ENCODE measurements at places on chromosomes 7 and 10.

GRCh38 chr10:33818343-33818742 lies 483.9 kb upstream of the NRP1 start:
- no peak for DNase-seq

DNA sequence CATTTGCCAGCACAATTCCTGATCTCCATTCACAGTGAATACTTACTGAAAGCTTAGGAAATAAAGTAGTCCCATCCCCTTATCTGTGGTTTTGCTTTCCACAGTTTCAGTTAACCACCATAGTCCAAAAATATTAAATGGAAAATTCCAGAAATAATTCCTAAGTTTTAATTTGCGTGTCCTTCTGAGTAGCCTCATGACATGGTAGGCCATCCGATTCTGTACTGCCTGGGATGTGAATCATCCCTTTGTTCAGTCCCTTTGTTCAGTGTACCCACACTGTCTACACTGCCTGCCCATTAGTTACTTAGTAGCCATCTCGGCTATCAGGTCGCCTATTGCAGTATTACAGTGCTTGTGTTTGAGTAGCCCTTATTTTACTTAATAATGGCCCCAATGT lies 14.2 kb downstream of the RAB11FIP2 start:
- DNase-seq = no peak

GRCh38 chr10:127892743-127893142 lies at the start of gene CLRN3:
CLRN3 (minus strand) TSS chr10:127892941; CDS start chr10:127892784, 157 bp downstream.
- DNase-seq = no peak

GRCh38 chr7:90706072-90706716 lies 110.1 kb downstream of the CDK14 start:
- DNase-seq = no peak

DNA sequence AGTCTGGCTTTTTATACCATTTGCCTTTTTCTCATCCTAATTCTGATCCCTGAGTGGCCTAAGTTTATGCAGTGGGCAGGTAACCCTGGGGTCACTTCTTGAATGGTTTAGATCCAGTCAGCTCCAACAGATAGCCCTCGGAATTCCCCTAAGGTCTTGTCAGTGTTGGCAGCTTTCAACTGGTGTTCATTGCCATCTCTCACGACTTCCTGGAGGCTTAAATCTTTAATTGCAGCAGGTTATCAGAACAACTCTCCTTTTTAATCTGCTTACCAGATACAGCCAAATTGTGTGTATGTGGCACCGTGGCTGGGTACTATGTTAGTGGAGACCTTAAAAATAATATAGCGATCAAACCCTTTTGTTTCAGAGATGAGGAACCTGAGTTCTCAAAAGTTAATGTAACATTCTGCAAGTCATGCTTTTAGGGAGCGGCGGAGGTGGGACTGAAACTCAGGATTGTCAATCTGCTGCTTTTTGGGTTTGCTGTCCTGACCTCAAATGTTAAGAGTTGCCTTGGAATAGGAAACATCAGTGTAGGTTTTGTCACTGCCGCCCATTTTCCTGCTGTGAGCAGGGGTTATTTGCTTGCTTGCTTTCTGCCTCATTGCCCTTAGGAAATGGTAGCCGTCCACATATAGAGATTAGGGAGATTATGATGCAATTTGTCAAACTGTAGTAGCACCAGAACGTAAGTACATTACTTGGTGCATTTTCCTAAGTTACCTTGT lies 818 bp downstream of the DLD start:
- no peak for DNase-seq

DNA sequence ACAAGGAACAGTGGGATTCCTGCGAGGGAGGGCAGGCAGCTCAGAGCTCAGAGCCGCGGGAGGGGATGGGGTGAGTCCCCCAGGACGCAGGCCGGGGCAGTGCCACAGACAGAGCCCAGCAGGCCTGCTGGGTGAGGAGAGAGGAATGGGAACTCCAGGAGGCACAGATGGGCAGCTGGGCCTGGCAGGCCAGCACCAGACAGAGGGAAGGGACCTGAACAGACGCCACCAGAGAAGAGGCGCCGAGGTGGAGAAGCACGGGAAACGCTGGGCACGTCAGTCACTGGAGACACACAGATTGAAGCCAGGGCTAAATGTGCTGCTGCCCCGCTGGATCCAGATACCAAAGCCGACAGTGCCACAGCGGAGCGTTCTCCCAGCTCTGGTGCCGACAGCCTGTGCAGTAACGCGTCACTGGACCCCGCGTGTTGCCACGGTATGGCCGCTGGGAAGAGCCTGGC lies 225.8 kb downstream of the MAD1L1 start:
- no peak for DNase-seq

DNA sequence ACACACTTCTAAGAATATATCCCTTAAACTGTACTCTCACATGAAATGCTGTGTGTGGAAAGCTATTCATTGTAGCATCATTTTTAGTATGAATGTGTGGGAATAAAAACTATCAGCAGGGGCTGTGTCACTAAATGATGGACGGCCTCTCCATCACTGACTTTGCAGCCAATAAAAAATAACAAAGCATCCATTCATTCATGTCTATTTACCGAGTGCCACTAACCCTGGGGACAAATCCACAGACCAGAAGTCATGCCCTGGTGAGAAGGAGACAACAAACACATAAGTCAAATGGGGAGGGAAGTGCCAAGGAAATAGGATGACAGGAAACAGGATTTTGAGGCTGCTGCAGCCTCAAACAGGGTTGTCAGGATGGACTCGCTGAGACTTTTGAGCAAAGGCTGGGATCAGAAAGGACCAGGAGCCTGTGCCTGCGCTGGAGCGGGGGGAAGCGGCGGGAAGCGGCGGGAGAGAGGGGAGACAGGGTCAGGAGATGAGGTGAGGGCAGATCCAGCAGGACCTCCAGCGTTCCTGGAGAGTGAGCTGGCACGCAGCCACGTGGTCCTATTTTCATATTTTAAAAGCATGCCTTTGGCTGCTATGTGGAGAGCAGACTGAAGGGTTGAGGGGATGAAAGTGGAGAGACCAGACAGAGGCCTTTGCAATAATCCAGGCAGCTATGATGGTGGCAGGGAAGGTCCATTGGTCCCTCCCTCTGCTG lies 2.2 kb upstream of the NOM1 start:
- no peak for DNase-seq

DNA sequence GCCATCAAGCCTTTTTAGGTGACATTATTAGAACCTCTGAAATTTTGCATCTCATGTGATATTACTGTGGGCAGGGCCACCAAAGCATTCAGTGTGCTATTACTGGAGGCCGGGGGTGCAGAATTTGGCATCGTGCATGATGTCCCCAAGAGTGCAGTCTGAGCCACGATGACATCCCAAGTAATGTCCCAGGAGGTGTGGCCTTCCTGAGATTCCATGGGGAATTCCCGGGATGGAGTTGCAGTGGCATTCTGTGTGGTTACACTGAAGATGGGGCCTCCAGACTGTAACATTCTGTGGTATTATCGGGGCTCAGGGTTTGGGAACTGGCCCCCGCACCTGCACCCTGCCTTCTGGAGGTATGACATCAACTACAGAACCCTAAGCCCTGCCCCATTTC lies 9.1 kb downstream of the LDB3 start:
- DNase-seq = no peak

- no peak for DNase-seq
Observed at GRCh38 chr7:42414941-42415505, 178.0 kb upstream of the GLI3 start.

GRCh38 chr7:127792528-127793342 lies 140.7 kb downstream of the SND1 start:
- no peak for DNase-seq

GRCh38 chr10:48343921-48344598 lies 37.6 kb downstream of the MAPK8 start:
- DNase-seq = no peak

DNA sequence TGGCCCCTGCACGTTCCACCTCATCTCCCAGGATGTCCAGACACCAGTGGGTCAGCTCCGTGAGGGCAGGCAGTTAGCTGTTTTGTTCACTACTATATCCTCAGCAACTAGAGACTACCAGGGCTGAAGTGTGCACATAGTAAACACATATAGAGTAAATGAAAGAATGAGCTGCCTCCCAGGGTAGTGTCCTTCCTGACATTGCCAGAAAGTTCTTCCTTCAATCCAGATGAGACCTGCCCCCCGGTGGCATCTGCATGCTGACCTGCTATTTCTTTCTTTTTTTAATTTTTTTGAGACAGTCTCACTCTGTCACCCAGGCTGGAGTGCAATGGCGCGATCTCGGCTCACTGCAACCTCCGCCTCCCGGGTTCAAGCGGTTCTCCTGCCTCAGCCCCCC lies 14.0 kb upstream of the ARPC1A start:
- DNase-seq = no peak

GRCh38 chr10:29479081-29479925 lies 155.5 kb downstream of the SVIL start:
- DNase-seq = no peak

GRCh38 chr7:100544386-100544785 lies 5.4 kb downstream of the AGFG2 start:
- DNase-seq = no peak

DNA sequence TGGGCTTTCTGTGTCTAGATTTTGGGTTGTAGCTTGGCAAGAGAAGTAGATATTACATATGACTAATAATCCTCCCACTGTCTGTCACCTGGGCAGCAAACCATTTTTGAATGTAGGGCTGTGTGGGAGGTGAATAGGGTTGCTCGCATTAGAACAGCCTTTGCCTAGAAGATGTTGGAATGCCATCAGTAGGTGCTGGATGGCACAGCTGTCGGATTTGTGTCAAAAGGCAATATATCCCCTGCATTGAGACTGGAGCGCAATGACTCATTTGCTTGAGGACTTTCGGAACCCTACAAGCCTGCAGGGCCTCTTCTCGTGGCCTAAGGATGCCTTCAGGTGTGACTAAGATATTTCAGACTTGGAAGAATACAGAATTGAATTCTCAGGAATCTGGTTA lies 323.8 kb downstream of the GPR158 start:
- no peak for DNase-seq

DNA sequence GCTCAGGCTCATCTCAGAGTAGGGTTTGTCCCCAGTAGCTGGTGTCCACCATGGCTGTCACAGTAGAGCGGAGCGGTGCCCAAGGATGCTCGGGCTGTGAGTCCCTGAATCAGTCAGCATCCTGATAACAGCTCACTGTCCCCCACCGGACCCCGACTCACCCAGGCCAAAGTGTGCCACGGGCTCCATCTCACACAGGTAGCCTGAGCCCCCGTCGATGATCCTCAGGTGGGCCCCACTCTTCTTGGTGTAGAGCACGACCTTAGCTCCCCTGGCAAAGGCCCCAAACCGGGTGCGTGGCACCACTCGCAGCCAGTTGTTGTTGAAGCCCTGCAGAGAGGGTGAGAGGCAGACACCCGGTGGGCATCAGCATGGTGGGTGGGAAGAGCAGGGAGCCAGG lies 45.4 kb downstream of the GOLGA7B start:
- no peak for DNase-seq

GRCh38 chr10:101617102-101617823 lies 29.1 kb downstream of the DPCD start:
- no peak for DNase-seq

DNA sequence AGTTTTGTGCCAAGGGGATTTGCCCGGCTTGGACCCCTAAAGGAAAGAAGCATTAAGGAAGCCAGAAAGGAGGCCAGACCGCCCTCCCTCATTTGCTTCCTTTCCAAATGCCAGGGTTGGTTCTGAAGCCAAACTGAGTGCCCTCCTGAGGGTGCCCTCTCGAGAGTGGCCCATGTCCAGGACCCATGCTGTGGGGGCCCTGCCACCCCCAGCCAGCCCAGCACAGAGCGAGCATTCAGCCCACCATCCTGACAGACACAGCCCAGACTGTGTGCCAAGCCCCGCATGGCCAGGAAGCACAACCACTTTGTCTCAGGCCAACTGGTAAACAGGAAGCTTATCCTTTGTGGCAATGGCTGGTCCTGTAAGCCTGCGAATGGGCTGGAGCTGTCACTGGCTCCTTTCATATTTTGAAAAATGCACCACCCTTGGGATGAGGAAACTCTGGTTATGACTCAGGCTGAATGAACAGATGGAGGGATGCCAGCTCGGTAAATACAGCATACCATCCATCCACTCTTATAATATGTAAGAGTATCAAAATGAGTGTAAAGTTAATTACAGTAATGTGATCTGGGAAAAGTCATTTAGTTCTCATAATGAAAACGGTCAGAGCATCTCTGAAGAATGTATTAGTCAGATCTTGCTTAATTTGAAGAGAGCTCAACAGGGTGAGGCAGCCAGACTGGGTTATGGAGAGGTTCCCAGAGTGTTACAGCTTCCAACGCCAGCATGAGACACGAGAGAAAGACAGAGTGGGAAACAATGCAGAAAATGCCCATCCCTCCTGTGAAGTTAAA lies 65.0 kb downstream of the STK17A start:
- no peak for DNase-seq

DNA sequence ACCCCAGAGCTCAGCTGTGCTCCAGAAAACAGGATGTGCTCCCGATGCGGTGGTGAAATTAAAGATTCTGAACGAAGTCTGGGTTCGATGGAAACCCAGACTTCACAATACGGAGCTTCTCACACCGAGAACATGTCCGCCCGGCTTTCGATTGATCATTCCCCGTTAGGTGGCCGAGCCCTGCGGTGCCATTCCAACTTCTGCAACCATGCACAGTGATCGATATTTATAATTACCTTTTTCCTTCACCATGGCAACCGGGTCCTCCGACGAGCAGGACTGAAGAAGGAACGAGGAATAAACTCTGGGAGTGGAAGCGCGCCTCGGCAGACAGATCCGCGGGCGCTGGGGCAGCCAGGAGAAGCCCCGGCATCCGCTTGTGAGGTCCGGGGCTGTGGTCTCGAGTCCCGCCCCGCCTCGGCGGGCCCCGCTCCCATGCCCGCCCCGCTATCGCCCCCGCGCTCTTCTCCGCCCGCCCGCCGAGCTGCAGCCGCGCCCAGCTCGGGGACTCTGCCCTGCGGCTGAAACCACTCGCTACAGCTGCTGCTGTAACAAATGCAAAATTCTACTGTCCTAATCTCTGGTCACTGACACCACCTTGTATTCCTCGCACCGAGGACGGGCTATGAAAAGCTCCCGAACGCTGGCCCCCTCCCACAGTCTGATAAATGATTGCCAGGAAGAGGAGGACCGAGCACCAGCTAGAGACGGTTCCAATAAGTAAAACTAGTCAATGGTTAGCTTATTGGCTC lies 26.2 kb downstream of the ABLIM1 start:
- DNase-seq = no peak

GRCh38 chr10:70601746-70602145 lies 795 bp downstream of the PRF1 start:
- DNase-seq = no peak

GRCh38 chr7:55127135-55127551 lies 108.3 kb downstream of the EGFR start:
- DNase-seq = no peak

GRCh38 chr7:30815951-30816644 lies 44.9 kb downstream of the MINDY4 start:
- no peak for DNase-seq

DNA sequence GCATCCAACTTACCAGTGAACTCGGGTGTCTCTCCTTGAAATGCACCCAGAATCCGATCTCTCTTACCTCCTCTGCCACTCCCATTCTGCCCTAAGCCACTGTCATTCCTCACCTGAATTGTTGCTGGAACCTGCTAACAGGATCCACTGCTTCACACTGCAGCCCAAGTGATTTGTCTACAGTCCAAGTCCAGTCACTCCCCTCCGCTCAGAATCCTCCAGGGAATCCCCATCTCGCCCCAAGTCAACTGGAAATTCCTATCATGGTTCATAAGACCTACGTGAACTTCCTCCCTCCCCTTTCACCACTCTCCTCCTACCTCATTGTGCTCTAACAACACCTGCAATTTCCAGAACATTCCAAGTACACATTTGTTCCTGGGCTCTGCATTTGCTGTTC lies 91.3 kb downstream of the SCRN1 start:
- DNase-seq = no peak

All from stimulated activated CD4-positive, alpha-beta T cell treated with anti-CD3 and anti-CD28 coated beads, TNF-alpha, amount 100 ng/mL, for 1 hour (primary cell).